Activated CD4-positive, alpha-beta T cell treated with anti-CD3 and anti-CD28 coated beads, Interleukin-2, amount 10 ng/mL, durations not matched to agents 7 days and 5 days (primary cell): ENCODE measurements at places on chromosomes 11 and 22. TPM values are rescaled to one million over a fixed set of nuclear protein-coding genes. Genes with fewer than 3 reads are reported as not detected.

- DNase-seq: no peak
These were observed 7.9 kb upstream of the CAPN5 start for GRCh38 chr11:77058900-77059299.

Gene VWCE
- total RNA-seq: 1.7 TPM

Gene ART1
- not detected for total RNA-seq

DNA sequence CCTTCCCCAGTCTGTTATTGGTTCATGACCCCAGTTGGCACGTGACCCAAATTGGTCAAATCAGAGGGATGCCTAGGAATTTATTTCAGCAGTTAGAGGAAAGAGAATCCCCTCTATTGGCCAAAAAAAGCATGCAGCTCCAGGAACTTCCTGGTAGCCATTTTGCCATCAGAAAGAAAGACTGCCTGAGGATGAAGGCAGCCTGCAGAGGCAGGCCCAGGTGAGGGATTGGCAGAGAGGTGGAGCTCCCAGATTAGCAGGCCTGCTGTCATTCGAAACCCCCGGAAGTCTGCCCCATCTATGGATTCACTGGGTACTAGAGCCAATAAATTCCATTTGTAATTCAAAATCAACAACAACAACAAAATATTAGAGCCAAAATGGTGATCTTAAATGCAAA lies 207.6 kb downstream of the CWF19L2 start:
- no peak for DNase-seq

GRCh38 chr11:78381865-78382264 lies 35.8 kb downstream of the GAB2 start:
- no peak for DNase-seq
